ENCODE measurements at places on chromosomes 13 and 19.

DNA sequence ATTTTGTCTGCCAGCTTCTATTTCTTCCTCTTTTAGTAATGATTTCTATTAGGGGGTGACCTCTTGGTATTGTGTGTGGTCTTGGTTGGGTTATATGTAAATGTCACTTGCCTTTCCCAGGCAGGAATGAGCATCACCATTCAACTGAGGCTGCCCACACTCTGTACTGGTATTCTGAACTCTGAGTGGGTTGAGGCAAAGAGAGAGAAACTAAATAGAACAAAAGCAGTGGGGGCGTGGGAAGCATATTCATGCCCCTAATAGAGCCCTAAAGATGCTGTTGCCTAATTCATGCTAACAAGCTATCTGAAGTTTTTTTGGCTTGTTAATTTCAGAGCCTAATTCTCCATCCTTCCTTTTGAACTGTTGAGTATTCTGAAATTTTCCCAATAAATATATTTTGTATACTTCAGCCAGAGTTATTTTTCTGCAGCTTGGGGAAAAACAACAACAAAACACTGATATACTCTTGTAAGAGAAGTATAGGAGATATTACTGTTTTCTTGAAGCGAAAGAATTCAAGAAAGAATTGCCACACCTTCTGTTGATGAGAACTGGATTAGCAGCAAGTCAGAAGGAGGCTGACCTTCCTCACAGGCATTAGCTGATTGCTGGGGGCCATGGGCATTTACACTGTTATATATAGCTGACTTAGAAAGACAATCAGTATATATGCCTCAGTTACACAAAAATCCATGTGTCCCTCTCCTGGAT lies 315.8 kb upstream of the KLF12 start:
- DNase-seq: no peak

DNA sequence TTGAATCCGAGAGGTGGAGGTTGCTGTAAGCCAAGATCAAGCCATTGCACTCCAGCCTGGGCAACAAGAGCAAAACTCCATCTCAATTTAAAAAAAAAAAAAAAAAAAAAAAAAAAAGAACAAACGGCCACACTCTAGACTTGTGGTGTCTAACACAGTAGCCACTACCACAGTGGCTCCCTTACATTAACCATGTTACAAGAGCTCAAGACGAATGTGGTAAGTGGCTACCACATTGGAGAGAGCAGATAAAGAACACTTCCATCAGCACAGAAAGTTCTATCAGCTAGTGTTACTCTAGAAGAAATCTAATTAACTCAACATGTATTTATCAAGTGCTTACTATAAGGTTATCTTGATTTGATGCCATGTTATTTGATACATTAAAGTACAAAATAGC lies 11.5 kb downstream of the XPO4 start:
- no peak for DNase-seq

- no peak for DNase-seq
These were observed 32.7 kb upstream of the DCLK1 start for GRCh38 chr13:36163809-36164308.

- DNase-seq: no peak
These were observed 2.6 kb downstream of the KCNJ14 start for GRCh38 chr19:48458016-48458415.

DNA sequence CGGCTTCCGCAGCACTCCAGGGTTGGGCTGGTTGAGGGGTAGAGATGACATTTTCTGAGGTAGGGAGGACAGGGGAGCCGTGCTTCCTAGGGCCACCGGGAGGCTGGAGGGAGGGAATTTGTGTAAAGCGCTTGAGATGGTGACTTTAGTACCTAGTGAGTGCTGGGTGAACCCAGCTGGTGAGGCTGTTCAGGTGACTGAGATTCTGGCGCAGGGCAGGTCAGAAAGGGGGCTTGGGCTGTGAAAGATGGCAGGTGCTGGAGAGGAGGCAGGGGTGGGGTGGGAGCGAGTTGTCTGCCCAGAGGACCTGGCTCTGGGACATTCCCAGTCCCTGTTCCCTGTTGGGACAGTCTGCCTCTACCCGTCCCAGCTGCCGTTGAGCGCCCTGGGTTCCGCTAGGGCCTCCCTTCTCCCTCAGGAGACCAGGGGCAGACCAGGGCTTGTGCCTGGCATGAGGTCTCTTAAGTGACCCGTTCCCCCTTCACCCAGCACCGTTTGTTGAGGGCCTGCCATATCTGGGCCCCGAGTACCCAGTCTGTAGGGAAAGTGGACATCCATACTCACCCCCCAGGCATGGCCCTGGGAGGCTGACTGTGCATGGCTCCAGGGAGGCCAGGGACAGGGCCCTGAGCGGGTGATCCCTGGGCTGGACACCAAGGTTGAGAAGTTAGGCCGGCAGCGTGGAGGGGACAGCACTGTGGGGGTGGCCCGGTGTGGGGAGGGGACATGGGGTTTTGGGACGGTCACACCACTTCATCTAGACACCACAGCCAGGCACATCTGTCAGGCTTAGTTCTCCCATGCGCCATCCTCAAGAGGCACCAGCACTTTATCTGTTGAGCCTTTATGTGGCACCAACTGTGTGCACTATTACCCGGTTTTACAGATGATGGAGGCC lies 5.0 kb downstream of the PTOV1 start:
- DNase-seq: no peak

- peak; percentile 95 for DNase-seq
These were observed 13.8 kb upstream of the UBE2L5 start for GRCh38 chr13:30408319-30409101.

- DNase-seq: no peak
These were observed 4.6 kb downstream of the SIX5 start for GRCh38 chr19:45764475-45764874.

DNA sequence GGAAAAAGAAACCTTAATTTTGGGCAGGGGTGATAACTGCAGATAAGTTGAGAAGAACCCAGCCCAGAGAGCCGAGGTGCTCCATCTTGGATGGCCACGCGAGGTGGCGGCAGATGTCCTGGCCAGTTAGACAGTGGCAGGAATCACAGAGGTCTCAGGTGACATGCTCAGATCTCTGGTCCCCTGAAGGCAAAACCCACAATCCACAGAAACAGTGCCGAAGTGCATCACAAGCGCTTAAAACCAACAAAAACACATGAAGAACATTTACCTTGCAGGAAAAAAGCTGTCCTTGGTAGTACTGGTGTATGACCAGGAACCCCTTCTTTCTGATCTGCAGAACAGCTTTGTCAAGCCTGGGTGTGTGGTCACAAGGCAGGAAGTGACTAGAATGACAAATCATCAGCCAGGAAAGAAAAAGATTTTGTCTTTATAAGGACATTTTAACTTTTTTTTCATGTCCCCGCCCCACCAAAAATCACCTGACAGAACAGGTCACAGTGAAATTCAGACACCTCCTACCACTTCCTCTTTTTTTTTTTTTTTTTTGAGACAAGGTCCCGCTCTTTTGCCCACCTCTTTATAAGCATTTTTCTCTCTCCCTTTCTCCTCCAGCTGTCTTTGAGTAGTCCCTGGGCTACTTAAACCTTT lies at the start of gene LCP1:
Gene LCP1, minus strand, starts transcription at position 338 of the 651 bp plus-strand sequence. CDS start 22,515 bp downstream, outside the sequence.
- peak; percentile 75 for DNase-seq

DNA sequence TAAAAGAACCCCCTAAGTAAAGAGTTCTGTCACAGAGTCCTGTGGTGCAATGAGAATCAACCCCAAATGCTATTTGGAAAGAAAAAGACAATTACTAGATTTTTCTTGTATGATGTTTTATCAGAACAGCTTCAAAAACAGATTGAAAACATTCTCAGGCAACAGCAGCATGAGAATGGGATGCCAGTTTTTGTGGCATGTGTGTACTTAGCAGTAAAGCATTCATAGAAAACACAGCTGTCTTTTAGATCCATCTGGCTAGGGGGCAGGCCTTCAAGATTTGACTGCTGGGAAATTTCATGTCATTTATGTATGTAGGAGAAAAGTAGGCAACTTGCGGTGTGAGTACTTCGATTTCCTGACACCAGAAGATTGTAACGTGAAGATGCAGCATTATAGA lies 170.5 kb upstream of the HTR2A start:
- no peak for DNase-seq

DNA sequence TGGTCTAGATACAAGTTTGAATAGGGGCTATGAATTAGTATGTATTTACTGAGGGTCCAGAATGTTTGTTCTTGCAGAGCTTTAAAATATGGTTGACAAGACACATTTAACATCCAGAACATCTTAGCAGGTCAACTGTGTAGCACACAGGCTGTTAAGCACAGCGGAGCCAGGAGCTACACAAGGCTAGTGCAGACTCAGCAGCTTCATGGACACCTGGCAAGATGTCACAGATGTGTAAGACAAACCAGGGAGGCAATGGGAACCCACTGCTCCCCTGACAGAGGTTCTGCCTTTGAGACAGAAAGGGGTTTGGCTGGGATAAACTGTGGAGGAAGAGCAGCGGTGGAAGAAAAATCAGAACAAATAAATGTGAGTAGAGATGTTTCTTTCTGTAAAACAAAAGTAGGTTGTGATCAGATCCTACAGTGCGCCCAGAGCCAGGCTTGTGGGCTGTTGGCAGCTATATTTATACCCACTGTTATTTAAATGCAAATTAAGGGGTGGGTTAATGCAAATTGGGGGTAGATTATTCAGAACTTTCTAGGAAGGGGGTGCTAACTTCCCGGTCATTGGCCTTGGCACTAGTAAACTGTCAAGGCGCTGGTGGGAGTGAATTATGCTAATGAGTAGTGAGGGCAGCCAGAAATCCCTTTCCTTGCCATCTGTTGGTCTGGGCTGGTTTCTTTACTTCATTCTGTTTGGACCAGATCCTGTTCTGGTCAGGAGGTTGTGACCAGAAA lies 33.0 kb downstream of the MIPEP start:
- no peak for DNase-seq

DNA sequence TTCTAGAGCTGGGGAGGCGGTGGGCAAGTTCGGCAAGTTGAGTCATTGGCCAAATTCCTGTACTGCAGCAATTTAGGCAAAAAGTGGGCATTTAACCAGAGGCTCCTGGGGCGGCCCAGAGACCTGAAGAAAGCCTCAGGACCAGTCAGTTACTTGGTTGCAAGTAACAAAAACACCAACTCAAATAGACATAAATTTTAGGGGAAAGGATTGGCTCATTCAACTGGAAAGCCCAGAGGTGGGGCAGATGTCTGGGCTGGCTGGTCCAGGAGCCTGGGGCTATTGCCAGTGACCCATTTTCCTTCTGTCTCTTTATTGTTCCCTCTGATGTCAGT lies 97.1 kb downstream of the SIPA1L3 start:
- DNase-seq: no peak

GRCh38 chr13:59126474-59126873 lies 1037.3 kb downstream of the DIAPH3 start:
- no peak for DNase-seq

- DNase-seq: peak; percentile 70
These were observed 6.9 kb downstream of the S1PR5 start for GRCh38 chr19:10510301-10510802.

All from activated naive CD4-positive, alpha-beta T cell treated with Interleukin-2 at 50 U/mL for 16 hours (primary cell).